ENCODE measurements at places on chromosomes 5 and 9.

GRCh38 chr5:125257057-125257972 lies 510.9 kb upstream of the ZNF608 start:
- no peak for DNase-seq

- DNase-seq, result peak; percentile 10
These were observed 1.4 kb downstream of the NRG2 start for GRCh38 chr5:140041492-140042392.

DNA sequence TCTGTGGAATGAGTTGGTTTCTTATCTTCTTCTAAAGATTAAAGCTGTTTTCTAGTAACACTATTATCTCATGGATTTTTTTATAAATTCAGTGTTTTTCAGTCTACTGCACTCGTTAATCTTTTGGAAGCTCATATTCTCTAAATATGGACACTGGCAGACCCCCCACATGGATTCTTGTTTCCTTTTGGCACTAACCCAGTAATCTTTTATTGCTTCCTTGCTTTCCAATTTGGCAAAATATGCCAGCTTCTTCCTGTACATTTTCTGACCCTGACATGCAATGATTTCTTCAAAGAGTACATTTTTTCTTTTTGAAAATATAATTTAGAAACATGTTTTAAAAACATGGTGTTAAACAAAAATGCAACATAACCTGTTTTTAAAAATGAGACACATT lies 474.2 kb upstream of the FTMT start:
- DNase-seq, result no peak

DNA sequence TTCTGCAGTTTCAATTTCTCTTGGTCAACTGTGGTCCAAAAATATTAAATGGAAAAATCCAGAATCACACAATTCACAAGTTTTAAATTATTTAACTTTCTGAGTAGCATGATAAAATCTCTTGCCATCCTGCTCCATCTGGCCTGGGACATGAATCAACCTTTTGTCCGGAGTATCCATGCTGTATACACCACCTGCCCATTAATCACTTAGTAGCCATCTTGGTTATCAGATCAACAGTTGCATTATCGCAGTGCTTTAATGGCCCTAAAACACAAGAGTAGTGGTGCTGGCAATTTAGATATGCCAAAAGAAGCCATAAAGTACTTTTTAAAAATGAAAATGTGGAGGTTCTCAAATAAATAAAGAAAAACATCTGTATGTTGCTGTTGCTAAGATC lies 25.3 kb downstream of the EFCAB9 start:
- no peak for DNase-seq

- no peak for DNase-seq
These were observed 106.0 kb upstream of the KIF2A start for GRCh38 chr5:62199792-62200716.
